Jurkat, Clone E6-1 (cell line): ENCODE measurements at places on chromosomes 5 and 9.

DNA sequence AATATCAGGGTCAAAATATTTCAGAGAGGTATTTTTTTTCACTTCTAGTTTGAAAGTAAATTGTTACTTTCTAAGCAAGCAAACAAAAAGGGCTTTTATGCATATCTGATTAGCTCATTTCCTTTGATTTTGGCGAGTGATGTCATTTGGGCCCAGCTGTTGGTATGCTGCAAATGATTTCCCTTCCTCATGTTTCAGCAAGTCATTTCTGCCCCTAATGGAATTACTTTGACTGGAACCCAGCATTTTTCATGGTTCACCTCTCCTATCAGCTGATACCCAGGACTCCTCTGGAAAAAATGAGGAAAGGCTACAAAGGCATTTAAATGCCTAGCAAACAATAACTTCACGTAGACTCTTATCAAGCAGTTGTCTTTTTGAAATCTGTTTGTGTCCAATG lies 500.6 kb downstream of the EBF1 start:
- no peak for DNase-seq

- peak; percentile 24 for DNase-seq
Measured at GRCh38 chr9:15824310-15824709, 271.5 kb downstream of the CCDC171 start.

DNA sequence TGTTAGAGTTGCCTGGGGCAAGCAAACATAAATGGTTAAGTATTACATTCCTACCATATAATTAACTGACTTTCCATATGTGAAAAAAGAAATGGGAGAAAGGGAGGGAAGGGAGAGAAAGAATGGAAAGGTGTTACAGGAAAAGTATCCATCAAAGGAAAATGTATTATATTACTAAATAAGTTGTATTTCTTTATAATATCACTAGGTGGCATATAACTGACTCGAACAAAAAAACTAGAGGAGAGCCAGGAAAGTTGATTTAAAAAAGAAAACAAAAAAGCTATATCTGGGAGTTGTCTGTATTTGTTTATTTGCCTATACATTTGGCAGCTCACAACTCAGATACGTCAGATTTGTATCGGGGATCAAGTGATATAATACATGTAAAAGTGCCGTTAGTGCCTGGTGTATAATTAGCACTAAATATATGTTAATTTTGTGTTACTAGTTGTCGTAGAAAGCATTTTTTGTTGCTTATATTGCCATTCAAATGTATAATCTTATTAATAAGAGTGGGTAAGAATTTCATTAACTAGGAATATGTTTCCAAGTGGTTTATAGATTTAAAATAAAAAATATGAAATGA lies 59.6 kb upstream of the ADAMTS19 start:
- no peak for DNase-seq

- no peak for DNase-seq
Measured at GRCh38 chr9:15271403-15271802, 35.6 kb downstream of the TTC39B start.
